ENCODE measurements at places on chromosomes 6 and 20.
A peak's percentile ranks its signal among the peaks of the same experiment; 100 is the strongest.

- no peak for DNase-seq
Measured at GRCh38 chr6:100338090-100338489, 126.6 kb downstream of the SIM1 start.

DNA sequence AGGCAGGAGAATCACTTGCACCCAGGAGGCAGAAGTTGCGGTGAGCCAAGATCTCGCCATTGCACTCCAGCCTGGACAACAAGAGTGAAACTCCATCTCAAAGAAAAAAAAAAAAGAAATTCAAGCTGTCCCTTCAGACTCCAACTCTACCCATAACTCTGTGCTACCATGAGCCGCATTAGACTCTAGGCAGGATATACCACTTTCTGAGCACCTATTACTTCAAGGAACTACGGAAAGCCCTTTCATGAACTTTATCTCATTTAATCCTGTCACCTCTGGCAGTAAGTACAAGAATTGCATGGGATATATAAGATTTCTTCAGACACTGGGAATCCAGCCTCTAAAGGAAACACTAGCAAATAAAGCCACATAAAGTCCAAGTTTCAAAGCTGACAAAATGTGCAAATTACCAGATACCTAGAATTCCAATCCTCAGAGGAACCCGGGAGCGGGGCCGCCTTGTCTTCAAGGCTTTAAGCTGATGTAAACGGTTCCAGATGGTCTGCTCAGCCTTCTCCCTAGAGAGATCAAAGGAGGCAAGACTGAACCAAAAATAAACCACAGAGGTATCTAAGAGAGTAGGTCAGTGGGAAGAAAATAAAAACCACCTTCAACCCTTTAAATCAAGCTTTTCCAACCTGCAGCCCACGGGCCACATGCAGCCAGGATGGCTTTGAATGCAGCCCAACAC, 9.4 kb downstream of the CDK5RAP1 start:
- no peak for DNase-seq

- DNase-seq = no peak
Measured at GRCh38 chr20:37394543-37395409, 48.8 kb downstream of the SRC start.

- DNase-seq = peak; percentile 45
Measured at GRCh38 chr20:45347936-45348778, at the start of gene SDC4. Gene SDC4, minus strand, starts transcription at chr20:45348424. Its CDS starts 40 bp downstream, at chr20:45348384.

- DNase-seq = no peak
Measured at GRCh38 chr6:39377539-39377950, 55.0 kb upstream of the KCNK16 start.

GRCh38 chr6:84492241-84493165, 265.1 kb upstream of the CEP162 start:
- DNase-seq = no peak

DNA sequence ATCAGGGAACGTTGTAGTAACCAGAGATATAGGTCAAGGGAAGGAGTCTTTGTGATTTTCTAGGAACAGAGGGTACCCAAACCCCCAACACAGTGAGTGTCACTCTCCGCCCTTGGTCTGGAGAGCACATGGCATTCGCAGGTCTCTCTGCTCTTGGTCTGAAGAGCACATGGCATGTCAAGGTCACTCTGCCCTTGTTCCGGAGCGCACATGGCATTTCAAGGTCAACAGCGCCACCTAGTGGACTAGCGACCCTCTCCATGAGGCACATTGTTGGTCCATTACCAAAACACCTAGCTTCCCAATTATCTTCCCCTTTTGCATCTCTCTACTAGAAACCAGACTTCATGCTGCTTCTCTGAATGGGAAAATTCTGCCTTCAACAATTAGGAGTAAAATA, 260.0 kb downstream of the C6orf118 start:
- no peak for DNase-seq

GRCh38 chr20:52031206-52031562, 160.4 kb downstream of the ZFP64 start:
- no peak for DNase-seq

GRCh38 chr20:22909436-22909835, 125.7 kb upstream of the SSTR4 start:
- no peak for DNase-seq

DNA sequence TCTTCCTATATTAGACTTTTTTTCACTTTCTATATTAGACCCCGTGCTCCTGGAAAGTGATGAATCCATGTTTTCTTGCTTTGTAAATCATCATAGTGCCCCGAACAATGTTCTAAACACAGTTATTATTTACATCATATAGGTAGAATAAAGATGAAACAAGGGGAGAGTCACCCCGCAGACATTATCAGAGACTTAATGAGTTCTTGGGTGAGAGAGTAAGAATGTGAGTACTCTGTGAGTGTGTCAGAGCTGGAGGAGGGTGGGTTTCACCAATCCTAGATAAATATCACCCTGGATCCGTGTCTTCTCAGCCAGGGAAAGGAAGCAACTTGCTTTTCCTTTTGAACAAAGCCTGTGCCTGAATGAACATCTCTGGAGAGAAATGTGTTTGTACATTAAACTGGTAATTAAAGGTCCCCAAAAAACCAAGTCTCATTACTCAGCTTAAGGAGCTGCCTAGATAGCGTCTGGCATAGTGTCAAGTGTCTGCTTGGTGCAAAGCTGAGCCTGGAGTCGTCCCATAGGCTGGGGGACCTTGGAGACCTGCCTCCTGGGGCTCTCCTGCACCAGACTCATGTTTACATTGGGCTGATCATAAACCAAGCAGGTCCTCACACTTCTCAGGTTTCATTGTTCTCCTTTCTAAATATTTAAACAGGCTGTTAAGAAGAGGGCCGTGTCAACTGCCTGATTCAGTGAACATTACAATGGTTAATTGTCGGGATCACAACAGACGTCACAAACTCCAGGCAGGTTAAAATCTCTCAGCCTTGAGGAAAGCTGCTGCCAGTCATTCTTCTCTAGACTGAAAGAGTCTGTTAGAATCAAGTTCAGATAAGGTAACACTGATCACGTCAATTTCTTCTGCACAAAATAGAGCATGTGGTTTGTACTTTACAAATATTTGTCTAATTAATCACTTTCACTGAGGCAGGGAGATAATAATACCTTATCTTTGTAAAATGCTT, 179.7 kb upstream of the MYLIP start:
- no peak for DNase-seq

DNA sequence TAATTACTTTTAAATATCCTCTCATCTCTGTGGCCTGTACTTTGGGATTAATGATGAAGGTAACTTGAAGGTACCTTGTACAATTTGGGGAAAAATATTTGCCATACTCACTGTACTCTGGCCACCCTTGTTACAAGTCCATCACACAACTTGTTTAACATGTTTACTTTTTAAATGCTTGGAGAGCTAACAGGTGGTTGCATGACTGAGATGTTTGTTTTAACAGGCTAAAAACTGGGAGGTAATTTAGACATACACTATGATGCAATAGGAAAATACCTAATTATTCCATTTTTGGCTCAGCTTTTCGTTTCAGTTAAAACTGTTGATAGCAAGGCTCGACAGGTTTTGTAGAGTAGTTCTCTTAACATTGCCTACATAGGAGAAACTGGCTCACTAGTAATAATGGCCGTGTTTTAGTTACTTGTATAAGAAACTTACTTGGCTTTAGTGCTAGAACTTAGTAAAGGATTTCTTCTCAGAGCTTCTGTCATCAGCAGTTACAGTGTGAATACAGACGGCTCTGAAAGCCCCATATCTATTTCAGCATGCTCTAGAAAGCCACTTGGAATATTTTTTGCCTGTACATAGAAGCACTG, 489.8 kb upstream of the SOX4 start:
- no peak for DNase-seq

GRCh38 chr20:48720256-48720985, 107.4 kb downstream of the PREX1 start:
- DNase-seq = no peak

- DNase-seq = no peak
Measured at GRCh38 chr6:111361648-111362047, 121.4 kb downstream of the REV3L start.

- no peak for DNase-seq
Measured at GRCh38 chr6:117446861-117447260, 21.1 kb upstream of the ROS1 start.

DNA sequence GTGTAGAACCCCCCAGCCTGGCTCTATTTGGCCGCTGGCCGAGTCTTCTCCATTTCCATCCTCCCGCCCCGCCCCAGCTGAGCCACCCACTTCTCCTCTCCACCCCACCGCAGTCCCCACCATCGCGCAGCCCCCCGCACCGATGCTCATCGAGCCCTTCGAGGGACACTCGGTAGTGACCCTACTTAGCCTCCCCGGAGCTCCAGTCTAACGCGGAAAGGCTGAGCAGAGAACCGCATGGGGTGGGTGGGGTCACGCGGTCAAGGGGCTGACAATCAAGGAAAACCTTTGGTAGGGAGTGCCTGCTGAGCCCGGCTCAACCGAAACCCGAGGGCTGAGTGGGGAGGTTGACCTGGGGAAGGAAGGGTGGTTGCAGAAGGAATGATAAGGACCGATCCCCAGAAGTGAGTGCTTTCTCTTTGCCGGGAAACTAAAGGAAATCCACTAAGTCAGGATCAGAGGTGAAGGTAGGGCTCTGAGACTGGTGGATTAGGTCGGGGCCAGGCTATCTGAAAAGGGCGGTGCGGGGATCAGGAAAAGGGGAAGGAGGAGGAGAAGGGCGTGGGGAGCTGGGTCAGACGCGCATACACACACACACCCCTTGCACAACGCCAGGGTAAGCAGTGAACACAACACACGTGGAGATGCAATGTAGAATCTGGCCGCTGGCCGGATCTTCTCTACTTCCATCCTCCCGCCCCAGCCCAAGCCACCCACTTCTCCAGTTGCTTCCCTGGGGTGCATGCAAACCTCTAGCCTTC, 49.8 kb downstream of the CPXM1 start:
- no peak for DNase-seq

DNA sequence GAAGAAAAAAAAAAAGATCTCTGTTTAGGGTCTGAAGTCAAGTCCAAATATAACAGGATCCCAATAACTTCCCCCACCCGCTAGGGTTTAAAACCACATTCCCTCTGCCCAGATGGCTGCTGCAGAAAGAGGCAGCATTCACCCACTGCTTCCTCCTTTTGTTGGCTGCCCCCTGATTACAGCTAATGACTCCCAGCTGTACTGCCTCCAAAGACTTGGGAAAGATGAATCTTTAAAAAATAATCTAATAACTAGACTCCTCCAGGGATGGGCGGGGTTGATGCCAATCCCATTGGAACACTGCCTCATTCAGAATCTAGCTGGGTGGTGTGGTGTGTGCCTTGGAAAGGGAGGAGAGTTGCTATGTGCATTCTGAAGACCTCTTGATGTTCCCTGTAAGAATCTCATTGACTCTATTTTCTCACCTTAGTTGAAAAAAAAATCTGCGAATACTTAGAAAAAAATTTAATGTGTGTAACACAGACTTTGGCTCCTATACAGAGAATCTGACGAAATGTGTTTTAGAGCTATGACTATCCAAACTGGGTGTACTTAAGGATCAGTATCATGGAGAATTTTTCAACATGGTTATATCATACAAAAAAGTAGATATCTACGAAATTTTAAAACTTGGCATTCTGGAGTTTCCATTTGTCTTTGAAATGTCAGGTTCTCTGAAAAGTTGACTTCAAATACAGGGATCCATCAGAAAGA, 174.0 kb downstream of the RNF144B start:
- DNase-seq = no peak

DNA sequence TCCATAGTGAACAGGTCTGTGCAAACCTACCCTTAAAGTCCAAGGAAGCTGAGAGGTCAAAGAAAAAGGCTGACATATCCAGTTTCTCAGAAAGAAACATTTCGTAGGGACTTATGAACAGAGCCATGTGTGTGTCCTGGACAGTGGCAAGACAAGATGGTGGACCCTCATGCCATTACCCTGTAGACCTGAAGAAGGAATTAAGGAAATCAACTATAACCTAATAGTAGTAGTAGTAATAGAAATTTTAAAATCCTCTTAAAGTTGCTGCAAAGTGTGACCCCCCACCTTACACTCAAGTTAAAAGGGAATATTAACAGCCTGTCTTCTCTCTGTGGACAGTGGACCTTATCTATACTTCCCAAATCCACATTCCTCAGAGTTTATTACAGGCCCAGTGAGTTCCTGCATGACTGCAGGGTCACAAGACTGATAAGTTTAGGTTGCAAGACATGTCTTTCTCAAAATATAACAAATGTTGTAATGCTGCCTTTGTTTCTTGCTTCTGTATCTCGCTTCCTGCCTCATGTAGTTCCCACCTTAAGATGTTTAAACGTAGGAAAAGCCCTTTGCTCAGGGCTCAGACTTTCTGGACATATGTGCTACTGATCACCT, 10.6 kb downstream of the IL22RA2 start:
- DNase-seq = no peak

GRCh38 chr6:106925948-106926347, 48.6 kb downstream of the CD24 start:
- no peak for DNase-seq

DNA sequence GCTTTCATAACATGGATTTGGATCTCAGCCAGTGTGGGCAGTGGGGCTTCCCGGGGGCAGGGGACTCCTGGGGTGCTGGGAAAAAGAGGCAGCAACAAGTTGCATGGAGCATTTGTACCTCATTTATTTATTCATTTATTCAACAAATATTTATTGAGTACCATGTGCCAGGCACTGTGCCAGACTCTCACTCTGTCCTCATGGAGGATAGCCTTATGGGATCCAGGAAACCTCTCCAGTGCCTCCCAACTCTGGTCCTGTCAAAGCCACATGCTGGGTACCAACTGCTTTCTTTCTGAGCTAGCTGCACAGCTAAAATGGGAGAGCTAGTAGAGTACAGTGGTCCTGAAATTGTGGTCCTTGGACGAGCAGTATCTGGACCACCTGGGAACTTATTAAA, 87.8 kb upstream of the EPB41L1 start:
- DNase-seq = no peak

- DNase-seq = no peak
Measured at GRCh38 chr6:129635396-129636130, 74.4 kb downstream of the ARHGAP18 start.

GRCh38 chr20:44738813-44739477, 6.7 kb upstream of the KCNK15 start:
- DNase-seq = no peak

DNA sequence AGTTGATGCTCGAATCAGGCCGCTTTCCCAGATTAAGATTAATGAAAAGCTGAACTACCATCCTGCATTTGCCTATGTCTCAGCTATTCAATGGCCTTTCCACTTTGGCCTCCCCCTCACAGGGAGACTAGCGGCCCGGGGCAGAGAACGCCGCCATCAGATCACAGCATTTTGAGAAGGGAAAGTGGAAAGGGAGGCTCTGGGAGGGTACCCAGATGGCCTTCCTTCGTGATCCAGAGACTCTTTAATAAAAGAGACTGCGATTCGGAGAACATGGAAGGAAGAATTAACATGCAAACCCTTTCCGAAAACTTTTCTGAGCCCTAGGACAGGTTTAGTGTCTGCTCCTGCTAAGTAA, 533 bp downstream of the MRPS18A start:
- no peak for DNase-seq

GRCh38 chr6:148548749-148549140, 198.1 kb upstream of the UST start:
- no peak for DNase-seq

- no peak for DNase-seq
Measured at GRCh38 chr6:5366941-5367340, 105.6 kb downstream of the FARS2 start.

- no peak for DNase-seq
Measured at GRCh38 chr20:33909331-33909921, 84.3 kb upstream of the RALY start.

GRCh38 chr6:5481750-5482149, 220.4 kb downstream of the FARS2 start:
- no peak for DNase-seq
